ENCODE measurements at places on chromosomes 4 and X.

DNA sequence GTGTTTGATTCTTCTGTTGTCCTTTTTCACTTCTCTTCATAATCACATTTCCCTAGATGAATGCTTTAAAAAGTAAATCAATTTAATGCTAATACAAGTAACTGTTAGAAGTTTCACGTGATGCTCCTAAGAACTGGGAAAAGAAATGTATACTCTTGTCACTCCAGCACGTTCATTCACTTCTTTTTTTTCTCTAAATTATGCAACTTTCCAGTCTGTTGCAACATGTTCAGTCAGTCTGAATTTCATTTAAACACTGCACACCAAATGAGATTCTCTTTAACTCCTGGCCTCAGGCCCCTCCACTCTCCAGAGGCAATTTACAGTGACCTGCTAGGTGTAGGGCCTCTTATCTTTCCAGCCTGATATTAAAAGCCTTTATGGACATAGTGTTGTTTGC, 321.9 kb downstream of the HS3ST1 start:
- DNase-seq = no peak

- DNase-seq = no peak
These were observed 8.5 kb downstream of the UNC5C start for GRCh38 chr4:95540227-95540626.

GRCh38 chr4:11623726-11624037, 195.0 kb upstream of the HS3ST1 start:
- DNase-seq = no peak

GRCh38 chr4:183984566-183984965, 79.5 kb downstream of the STOX2 start:
- no peak for DNase-seq
